GM23338 (cell line): ENCODE measurements at places on chromosomes 13 and 19. TPM values are rescaled to one million over a fixed set of nuclear protein-coding genes. Genes with fewer than 3 reads are reported as not detected.

DNA sequence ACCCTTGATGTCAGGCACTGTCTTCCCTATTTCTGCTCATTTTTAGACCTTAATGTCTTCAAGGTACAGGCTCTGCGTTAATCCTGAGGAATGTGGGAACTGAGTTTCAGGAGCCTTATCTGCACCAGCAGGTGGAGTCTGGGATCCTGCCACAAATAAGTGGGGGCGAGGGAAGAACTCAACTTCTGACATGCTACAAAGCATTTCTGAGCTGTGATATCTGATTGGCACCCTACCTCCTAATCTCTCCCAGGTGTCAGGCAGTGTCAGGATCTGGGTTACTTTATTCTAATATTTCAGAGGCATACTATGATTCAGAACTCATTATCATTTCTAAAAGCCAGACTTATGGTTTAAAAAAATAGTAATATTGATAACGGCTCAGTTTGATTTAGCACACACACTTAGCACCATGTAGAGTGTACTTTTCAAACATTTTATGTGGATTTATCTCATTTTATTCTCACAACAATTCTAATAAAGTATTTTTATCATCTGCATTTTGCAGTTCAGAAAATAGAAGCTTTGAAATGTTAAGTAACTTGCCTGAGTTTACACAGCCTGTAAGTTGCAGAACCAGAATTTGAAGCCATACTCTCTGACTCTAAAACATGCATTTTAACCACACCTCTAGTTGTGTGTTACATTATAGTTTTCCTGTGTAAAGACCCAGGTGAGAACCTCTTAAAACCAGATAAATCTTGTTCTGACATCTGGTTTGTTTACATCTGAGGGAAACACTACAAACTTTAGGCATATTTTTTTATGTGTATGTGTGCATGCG is 358.6 kb downstream of the TDRD3 start:
- DNase-seq = peak; percentile 71

FCAR gene
- total RNA-seq = not detected in 2 replicates

ZNF837 gene
- 11.0 and 11.3 TPM in 2 replicates for total RNA-seq

DNA sequence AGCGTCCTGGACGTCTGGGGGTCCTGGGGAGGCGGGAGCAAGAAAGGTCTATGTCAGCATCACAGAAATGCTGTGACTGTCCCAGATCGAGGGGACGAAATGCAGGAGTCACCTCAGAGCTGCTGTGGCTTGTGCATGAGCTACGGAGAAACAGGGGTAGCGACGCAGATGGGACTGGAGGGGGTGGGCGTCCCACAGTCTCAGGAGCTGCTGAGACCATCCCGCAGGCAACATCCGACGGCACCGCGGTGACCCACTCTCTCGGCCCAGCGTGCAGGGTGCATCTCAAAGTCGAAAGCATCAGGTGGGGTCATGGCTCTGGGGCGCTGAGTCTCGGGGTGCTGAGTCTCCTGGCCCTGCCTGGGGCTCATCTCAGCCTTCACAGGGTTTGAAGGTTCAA is 37.4 kb upstream of the C13orf46 start:
- no peak for DNase-seq

DNA sequence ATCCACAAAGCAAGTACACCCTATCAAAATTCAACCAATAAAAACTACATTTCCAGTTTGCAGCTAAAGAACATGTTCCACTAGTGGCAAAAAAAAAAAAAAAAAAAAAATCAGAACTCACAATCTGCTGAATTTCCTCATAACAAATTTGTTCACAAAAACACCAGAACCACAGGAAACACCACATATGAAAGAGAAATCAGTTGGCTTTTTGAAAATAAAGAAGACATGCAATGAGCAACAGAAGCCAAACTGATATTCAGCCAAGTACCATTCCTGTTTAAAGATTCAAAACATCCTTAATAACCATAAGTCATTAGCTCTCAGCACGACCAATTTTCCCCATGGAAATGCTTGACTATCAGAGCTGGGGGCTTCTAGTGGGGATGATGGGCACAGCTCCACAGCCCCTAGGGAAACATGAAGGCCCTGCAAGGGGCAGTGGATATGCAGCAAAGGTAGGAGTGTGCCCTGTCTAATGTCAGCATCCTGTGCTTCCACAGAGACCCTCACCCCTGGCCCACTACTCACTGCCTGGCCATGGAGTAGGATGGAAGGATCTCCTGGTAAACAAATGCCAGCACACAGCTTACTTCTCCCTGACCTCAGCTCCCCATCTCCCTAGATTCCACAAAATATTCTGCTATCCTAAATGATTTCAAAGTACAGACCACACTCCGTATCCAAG is 74.0 kb upstream of the DOCK9 start:
- DNase-seq = no peak

GRCh38 chr13:78841358-78841963 is 182.5 kb upstream of the OBI1 start:
- DNase-seq = no peak

PPM1N gene
- 9.6 and 15.2 TPM in 2 replicates for total RNA-seq

GRCh38 chr13:102452836-102453235 is 51.0 kb upstream of the FGF14 start:
- DNase-seq = no peak

TMEM161A gene
- 59.3 and 59.5 TPM in 2 replicates for total RNA-seq

- DNase-seq = no peak
These were observed 50.3 kb downstream of the CCDC70 start for GRCh38 chr13:51912091-51912490.
